ENCODE measurements at places on chromosomes 12 and 14.

- peak; percentile 7 for DNase-seq
These were observed 382.5 kb upstream of the TMTC1 start for GRCh38 chr12:30166006-30166795.

- peak; percentile 81 for DNase-seq
These were observed 49.1 kb downstream of the B4GALNT3 start for GRCh38 chr12:508795-509194.

DNA sequence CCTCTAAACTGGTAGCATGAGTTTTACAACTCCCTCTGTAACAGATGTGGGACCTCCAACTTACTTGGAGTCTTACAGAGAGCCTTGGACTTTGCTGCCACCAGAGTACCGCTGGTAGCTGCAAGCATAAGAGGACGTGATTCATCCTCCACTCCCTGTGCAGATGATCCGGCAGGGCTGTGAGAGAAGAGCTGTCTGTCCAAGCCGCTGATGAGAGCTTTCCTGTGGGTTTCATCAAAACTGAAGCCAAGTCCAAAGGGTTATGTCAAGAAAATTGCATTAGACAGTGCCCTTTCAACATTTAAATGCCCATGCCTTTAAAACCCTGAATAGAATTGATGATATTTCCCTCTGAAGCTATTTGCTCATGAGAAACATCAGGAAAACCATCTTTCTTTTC is 85.8 kb downstream of the LLPH start:
- DNase-seq: peak; percentile 37

- DNase-seq: peak; percentile 71
These were observed 10.7 kb upstream of the HSP90AA1 start for GRCh38 chr14:102097441-102098135.

GRCh38 chr14:22484632-22485031 is 104.4 kb downstream of the DAD1 start:
- no peak for DNase-seq

DNA sequence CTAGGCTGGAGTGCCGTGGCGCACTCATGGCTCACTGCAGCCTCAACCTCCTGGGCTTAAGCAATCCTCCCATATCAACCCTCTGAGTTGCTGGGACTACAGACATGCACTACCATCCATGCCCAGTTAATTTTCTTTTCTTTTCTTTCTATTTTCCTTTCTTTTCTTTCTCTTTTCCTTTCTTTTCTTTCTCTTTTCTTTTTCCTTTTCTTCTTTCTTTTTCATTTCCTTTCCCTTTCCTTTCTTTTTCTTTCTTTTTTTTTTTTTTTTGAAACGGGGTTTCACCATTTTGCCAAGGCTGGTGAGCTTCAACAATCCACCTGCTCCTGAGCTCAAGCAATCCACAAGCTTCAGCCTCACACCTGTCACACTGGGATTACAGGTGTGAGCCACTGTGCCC is 60.1 kb upstream of the ACSS3 start:
- no peak for DNase-seq

GRCh38 chr14:72708708-72709475 is 185.0 kb downstream of the DPF3 start:
- peak; percentile 91 for DNase-seq

DNA sequence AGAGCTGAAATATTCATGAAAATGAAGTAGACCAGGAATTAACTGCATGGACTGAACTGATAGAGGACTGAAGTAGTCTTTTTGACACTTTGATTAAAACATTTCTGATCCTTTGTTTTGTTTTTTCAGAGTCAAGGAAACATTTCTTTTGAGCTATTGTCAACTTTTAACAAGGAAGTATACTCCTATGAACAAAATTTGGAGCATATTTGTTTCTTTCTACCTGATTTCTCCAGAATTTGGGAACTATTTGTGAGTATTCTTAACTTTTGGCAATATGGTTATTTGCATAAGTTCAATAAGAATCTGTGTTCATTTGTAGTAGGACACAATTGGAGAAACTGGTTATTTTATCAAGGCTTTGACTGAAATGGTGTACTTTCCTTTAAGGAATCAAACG is 71.3 kb upstream of the HECTD1 start:
- no peak for DNase-seq

GRCh38 chr12:6274231-6275221 is 36.0 kb upstream of the PLEKHG6 start:
- peak; percentile 61 for DNase-seq

DNA sequence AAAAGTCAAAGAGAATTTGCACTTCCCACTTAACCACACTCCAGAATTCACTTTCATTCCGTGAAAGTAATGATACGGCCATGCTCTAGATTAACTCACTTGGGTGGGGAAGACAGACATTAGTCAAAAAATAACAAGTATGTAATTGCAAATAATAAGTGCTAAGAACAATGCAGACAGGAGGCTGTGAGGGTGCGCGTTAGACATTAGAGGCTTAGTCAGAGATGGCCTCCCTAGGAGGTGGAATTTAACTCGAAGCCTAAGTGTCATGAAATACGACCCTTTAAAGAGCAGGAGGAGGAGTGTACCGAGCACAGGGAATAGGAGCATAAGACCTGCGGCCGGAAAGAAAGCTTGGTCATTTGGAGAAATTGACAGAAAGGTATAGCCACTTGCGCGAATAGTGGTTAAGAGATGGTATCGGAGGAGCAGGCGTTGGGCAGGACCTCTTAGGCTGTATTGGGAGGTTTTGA is 628 bp downstream of the SNRPF start:
- DNase-seq: peak; percentile 41

DNA sequence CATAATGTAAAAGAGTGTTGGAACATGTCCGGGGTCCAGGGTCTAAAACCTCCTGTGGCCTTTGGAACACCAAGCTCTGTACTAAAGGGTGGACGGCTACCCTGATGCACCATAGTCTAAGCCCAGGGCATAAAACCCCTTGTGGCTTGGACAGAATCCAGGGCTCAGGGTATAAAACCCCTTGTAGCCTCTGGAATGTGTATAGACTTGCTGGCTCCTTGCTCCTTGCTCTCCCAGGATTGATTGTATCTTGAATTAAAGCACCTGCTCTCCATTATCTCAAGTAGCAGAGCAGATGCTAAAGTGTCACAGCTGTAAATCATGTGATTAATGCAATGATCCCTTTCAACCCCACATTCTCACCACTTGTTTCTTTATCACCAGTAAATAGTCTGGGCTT is 556.5 kb downstream of the LRFN5 start:
- DNase-seq: no peak

- no peak for DNase-seq
These were observed 33.8 kb downstream of the ZFHX2 start for GRCh38 chr14:23517650-23518326.

DNA sequence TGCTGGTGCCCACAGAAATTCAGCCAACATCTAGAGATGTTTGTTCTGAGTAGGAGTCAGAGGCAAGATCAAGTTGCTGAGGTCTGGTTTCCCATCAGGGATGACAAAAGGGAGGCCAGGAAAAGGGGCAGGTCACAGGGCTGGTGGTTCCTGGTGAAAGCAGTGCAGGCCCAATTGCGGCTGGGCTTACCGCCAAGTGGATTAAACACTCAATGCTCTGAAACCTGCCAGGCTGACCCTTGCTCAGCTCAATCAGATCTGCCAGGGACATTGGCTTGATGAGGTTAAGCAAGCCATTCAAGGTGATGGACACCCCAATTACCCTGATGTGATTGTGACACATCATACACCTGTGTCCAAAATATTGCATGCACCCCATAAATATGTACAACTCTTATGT is 5.5 kb upstream of the OAS1 start:
- peak; percentile 28 for DNase-seq

- no peak for DNase-seq
These were observed 78.0 kb upstream of the MDM1 start for GRCh38 chr12:68410018-68410660.

- no peak for DNase-seq
These were observed 70.9 kb downstream of the DERA start for GRCh38 chr12:15982071-15982470.

DNA sequence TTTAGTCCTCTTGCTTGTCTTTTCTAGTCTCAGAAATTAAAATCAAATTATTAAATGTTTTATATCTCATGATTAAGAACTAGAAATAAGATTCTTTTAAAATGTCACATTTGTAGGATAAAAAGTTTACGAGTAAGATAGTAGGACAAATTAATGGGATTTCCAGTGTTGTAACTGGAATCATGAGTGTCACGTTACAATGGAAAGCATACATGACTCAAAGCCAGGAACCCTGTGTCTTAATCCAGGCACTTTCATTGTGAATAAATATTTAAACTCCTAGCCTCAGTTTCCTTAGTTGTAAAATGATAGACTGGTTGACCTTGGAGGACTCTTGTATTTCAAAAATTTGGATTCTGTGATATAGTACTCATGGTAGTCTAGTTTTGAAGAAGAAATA is 84.9 kb downstream of the MIA2 start:
- peak; percentile 4 for DNase-seq

GRCh38 chr12:103832048-103832997 is 8.7 kb downstream of the NT5DC3 start:
- no peak for DNase-seq

DNA sequence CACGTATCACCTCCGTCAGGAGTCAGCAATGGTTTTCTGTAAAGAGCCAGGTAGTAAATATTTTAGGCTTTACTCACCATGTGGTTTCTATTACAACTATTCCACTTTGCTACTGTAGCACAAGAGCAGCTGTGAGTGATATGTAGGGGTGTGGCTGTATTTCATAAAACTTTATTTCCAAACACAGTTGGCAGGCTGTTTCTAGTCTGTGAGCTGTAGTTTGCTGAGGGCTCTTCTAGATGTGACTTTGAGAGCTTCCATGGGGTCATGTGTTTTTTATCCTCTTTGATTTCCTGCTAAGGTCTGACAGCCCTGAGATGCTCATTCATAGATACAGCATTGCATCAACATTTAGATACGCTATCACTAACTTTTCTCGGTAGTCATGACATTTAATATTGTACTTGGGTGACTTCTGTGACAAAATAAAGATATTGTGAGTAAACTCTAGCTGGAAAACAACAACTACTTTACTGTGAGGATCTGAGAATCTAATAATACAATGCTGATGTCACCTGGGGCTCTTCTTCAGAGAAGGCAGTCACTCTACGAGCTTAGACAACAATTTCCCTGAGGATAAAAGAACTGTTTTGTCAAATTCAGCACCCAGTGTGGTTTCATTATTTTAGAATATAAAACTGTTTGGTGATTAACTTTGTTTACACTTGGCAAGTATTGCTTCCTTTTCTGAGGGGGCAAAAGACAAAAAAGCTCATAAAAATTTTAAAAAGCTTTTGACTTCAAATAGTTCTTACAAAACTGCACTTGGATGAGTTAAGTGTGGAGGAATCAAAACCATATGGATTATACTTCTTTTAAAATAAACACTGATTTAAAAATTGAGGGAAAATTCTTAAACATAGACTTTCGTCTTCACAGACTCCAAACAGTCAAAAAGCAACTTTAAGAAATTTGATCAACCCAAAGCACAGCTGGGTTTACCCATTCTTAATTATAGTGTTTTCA is 231.2 kb upstream of the DCN start:
- peak; percentile 95 for DNase-seq

DNA sequence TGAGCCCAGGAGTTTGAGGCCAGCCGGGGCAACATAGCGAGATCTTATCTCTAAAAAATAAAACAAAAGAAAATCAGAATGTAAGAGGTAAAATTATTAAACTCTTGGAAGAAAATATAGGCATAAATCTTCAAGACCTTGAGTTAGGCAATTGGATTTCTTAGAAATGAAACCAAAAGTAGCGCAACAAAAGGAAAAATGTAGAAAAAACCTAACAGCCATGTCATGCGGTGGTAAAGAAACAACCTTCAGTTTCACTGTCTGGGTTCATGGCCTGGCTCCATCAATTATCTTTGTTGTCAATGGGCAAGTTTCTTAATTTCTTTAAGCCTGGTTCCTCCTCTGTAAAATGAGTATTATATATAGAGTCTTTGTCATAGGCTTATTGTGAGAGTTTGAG is 5.6 kb upstream of the GCH1 start:
- DNase-seq: no peak

DNA sequence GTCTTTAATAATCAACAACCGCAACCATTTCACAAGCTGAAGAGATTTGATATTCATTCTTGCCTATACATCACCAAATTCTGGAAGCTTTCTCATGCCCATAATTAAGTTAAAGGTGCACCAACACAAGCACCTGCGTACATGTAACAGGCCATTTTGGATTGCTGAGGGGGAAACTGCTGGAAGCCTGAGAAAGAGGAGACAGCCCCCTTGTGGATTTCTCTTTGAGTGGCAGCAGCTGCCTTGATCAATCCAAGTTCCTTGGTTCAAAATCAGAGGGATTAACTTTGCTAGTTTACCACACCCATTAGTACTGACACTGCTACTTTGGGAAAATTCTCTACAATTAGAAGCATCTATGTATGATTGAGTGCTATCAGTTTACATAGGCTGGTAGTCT is 321.1 kb downstream of the NOVA1 start:
- peak; percentile 7 for DNase-seq

DNA sequence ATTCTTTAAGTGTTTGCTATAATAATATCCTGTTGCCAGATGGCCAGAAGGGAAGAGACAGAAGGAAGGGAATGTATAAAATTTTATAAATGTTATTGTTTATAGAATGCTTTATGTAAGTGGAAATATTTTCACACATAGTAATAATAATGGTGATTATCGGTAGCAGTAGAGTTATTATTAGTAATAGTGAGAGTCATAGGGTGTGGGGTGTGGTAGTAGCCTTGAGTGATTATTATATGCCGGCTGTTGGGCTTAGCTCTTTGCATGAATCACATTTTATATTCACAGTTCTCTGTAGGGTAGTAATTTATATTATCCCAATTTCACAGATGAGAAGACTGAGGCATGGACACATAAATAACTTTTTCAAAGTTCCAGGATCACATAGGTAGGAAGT is 391.4 kb downstream of the C12orf75 start:
- no peak for DNase-seq

DNA sequence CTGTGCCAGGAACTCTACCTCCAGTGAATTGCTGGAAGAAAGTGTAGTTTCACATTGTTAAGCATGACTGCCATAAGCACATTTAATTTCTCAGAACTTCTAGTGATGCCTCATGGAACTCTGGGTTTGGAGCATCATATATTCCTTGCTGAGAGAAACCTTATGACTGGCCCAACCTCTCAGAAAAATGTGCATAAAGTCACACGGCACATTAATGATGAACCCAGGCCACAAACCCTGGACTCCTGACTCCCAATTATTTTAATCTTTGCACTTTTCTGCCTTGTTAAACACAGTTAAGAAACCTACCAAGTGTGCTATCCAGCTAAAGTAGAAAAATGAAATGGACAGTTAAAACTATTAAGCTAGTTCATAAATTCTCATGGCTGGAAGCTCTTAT is 5.6 kb downstream of the TCP11L2 start:
- DNase-seq: no peak

DNA sequence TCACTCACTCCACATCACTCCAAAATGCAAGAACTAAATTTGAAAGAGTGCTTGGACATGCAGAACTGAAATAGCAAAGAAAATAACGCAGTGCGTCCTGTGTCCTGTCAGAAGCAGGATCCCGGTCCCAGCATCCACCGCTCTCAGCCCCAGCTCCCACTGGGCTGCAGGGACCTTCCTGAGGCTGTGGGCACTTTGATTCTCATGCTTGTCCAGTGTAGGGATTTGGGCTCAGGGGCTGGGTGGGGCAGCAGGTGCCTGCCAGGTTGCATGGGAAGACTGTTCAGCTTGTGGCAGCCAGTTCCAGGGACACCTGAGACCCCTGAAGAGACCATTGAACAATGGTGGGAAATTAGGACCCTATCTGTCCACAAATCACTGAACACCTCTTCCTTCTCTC is 140.0 kb upstream of the FKBP4 start:
- no peak for DNase-seq

GRCh38 chr14:52827426-52827825 is 36.0 kb upstream of the GNPNAT1 start:
- no peak for DNase-seq
